ENCODE measurements at places on chromosomes 1 and 21. TPM values are rescaled to one million over a fixed set of nuclear protein-coding genes. Genes with fewer than 3 reads are reported as not detected.

The DIP2A gene
- total RNA-seq = 39.2 TPM

The C1orf87 gene
- 0.94 TPM for total RNA-seq

The PTPN7 gene
- not detected for total RNA-seq

The RCC2 gene
- 104 TPM for total RNA-seq

The CRNN gene
- not detected for total RNA-seq

The PGLYRP4 gene
- not detected for total RNA-seq

The NPL gene
- total RNA-seq = 4.2 TPM

The TMEM200B gene
- 22.5 TPM for total RNA-seq

The ADAMTS5 gene
- total RNA-seq = 65.0 TPM

The ATP1A4 gene
- total RNA-seq = not detected

The PIGR gene
- not detected for total RNA-seq

The CEP170 gene
- 131 TPM for total RNA-seq

The CA14 gene
- total RNA-seq = not detected

The AKT3 gene
- 107 TPM for total RNA-seq

The ADGRL4 gene
- total RNA-seq = 9.5 TPM

The MFAP2 gene
- total RNA-seq = 172 TPM

The SH2D2A gene
- not detected for total RNA-seq

The LRRIQ3 gene
- total RNA-seq = 0.86 TPM

The CYP4A11 gene
- not detected for total RNA-seq

The ZZZ3 gene
- total RNA-seq = 54.3 TPM

The GRHL3 gene
- total RNA-seq = not detected

The TIAM1 gene
- 16.7 TPM for total RNA-seq

The RBM34 gene
- 66.9 TPM for total RNA-seq

The SPATA21 gene
- not detected for total RNA-seq

The GBP6 gene
- not detected for total RNA-seq

The OR2L13 gene
- total RNA-seq = not detected

The ZFP69B gene
- total RNA-seq = 6.7 TPM

The OR2T29 gene
- not detected for total RNA-seq

The OVAAL gene
- not detected for total RNA-seq

The INTS11 gene
- 101 TPM for total RNA-seq

The DLGAP3 gene
- total RNA-seq = not detected

The HCN3 gene
- total RNA-seq = 3.7 TPM

The DENND2D gene
- not detected for total RNA-seq

The SLC41A1 gene
- total RNA-seq = 29.5 TPM

The TFF1 gene
- total RNA-seq = not detected

The LIPI gene
- total RNA-seq = not detected

The TRIM17 gene
- total RNA-seq = 1.8 TPM

The XPR1 gene
- total RNA-seq = 21.4 TPM

The LENEP gene
- total RNA-seq = not detected

The BCAN gene
- total RNA-seq = 0.29 TPM

The CAMK2N1 gene
- 26.8 TPM for total RNA-seq

The BSND gene
- not detected for total RNA-seq

The RGS4 gene
- total RNA-seq = 99.0 TPM

The ERICH3 gene
- not detected for total RNA-seq

The LCE3E gene
- not detected for total RNA-seq

The CFAP45 gene
- total RNA-seq = 0.83 TPM

The TMEM35B gene
- total RNA-seq = 20.5 TPM

The KRTAP7-1 gene
- total RNA-seq = not detected

The S100A4 gene
- total RNA-seq = 337 TPM

The TEDDM1 gene
- not detected for total RNA-seq

The KIF26B gene
- total RNA-seq = 8.6 TPM

The NUDT4B gene
- total RNA-seq = 0.68 TPM

Data from osteocyte (in vitro differentiated cells).